Stimulated activated CD4-positive, alpha-beta T cell treated with anti-CD3 and anti-CD28 coated beads, Interleukin-4, amount 100 ng/mL, for 4 hours (primary cell): ENCODE measurements at places on chromosomes 13 and 19.

DNA sequence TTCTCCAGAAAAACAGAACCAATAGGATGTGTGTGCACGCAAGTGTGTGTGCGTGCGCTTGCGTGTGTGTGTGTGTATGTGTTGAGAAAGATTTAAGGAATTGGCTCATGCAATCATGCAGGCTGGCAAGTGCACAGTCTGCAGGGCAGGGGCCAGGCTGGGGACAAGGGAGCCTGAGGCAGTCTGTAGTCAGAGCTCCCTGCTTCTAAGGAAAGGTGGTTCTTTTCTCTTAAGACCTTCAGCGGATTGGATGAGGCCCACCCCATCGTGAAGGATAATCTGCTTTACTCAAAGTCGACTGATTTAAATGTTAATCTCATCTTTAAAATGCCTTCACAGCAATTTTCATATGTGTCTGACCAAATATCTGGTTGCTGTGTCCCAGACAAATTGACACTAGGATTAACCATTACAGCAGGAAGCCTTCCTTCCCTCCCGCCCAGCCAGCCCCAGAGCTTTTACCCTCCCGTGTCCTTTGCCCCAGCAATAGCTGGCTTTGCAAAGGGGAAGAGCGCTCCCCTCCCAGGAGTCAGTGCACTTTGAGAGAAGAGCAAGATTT is 15.0 kb upstream of the NAXD start:
- DNase-seq: no peak

DNA sequence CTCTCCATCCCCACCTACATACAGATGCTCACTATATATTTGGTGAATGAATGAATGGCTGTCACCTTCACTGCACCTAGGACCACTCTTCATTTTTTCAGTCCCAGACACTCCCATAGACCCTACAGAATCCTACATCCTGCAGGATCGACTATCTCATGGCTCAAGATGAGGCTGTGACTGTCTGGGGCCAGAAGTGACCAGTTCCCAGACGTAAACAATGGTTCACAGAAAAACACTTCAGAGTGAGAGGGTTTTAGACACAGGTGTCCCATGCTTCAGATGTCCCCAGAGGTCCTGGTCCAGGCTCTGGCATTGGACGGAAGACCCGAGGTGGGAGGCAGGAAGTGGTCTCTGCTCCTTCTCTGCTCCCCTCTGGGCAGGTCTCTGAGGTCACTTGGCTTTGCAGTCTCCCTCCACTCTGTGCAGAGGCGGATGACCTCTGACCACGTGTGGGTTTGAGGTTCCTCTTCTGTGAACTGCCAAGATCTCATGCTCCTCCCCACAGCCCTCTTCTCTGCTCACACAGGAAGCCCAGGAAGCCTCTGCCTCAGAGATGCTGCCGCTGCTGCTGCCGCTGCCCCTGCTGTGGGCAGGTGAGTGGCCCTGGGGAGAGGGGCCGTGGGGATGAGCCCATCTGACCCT is 24.9 kb downstream of the SIGLEC7 start:
- no peak for DNase-seq

- no peak for DNase-seq
These were observed 12.4 kb upstream of the ZNF486 start for GRCh38 chr19:20154636-20155035.

- DNase-seq: no peak
These were observed 182.6 kb downstream of the COL4A1 start for GRCh38 chr13:110124201-110124940.

- no peak for DNase-seq
These were observed 25.5 kb upstream of the SLC1A5 start for GRCh38 chr19:46813839-46814358.
